ENCODE measurements at places on chromosomes 2 and 18.

DNA sequence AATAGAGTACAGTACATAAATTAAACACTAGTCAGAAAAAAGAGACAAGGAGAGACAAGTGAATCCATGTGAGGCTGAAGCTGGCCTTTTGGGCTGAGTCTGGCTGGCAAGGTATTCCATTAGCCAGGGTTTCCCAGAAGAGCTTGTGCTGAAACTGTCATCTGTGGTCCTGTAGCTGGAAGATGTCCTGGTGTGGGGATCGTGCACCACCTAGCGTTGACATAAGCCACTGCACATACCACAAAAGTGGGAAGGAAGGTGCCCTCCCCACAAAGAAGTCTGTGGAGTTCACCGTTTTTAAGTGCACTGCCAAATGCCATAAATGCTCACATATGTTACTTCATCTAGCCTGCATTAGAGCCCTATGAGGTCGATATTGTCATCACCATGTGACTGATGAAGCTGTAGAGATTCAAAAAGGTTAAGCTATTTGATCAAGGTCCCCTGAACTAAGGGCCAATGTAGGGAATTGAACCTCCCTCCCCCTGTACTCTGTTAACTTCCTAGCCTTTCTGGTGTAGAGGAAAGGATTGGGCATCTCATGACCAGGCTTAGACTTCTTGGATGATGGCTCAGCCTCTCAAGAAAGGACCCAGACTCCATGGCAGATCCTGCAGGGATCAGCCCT is 31.9 kb upstream of the GALNT14 start:
- peak; percentile 55 for DNase-seq

GRCh38 chr2:186125625-186126024 is 360.4 kb upstream of the ZC3H15 start:
- DNase-seq: no peak

GRCh38 chr18:53322163-53322562 is 902.3 kb downstream of the MBD2 start:
- no peak for DNase-seq

- DNase-seq: no peak
Measured at GRCh38 chr2:235866373-235866772, 301.8 kb downstream of the GBX2 start.

GRCh38 chr2:105857076-105857740 is 112.5 kb downstream of the NCK2 start:
- no peak for DNase-seq

DNA sequence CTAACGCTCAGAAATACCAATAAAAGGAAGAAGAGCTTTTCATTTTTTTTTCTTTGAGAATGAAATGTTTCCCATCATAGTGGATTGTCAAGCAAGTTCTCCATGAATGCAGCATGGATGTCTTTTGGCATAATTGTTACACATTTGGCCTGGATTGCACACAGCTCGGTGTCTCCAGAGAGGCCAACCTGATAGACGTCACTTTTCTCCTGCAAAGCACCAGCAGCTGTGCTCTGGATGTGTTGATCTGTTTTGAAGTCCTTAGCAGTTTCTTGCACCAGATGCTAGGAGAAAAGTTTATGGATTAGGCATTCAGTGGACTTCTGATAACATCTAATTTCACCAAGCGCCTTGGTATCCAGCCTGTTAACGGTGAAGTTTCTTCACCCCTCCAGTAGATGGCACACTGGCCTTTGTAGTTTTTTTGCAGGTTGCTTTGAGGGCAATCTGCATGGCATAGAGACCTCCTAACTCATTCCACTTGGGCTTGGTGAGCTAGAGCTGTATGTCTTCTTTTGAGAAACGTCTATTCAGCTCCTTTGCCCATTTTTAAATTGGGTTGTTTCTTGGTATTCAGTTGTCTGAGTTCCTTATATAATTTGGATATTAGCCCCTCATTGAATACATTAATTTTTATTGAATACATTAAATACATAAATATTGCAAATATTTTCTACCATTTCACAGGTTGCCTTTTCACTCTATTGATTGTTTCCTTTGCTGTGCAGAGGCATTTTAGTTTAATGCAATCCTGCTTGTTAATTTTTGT is 59.7 kb downstream of the PTH2R start:
- no peak for DNase-seq

DNA sequence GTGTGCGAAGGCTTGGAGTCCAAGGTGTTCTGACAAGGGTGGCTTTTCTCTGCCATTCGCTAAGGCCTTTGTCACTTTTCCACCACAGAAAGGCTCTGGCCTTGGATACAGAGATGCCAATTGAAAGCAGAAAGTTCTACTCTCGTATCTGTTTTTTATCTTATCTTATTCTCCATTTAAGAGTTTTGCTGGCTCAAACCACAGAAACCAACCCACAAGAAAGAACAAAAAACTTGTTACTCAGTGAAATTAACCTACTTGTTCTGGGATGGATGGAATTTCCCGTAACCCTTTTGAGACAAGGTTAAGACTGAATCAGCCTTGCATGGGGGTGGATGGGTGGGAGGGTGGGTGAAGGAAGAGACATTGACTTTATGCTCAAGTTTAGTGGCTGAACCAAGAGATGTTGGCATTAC is 221.7 kb downstream of the CDH20 start:
- no peak for DNase-seq

- DNase-seq: no peak
Measured at GRCh38 chr18:67376372-67376771, 140.1 kb downstream of the DSEL start.

DNA sequence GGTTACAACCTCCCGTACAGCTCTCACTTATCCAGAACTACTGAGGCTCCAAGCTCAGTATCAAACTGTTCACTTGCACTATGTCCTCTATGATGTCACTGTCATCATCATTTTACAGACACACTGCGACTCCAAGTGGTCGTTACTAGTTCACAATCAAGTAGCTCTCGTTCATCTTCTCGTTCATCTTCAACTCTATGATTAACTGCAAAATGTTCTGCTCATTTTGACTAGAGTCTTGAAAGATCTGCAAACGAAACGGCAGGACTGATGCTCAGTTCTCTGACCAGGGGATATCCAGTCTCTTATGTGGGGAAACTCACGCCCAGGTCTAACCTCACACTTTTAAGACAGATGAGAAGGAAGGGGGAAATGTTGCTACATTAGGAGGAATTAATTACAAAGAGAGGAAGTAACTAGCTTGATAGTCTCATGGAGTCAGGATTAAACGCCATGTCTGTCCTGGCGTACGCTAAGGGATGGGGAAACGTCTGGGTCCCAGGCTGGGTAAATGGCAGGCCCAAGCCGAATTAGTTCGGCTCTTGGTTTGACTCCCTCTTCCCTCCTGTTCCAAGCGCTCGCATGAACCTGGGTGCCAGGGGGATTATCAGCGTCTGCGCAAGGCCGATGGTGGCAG is 794 bp upstream of the CHCHD5 start:
- DNase-seq: no peak

GRCh38 chr2:200828572-200829257 is 17.0 kb downstream of the BZW1 start:
- DNase-seq: no peak

DNA sequence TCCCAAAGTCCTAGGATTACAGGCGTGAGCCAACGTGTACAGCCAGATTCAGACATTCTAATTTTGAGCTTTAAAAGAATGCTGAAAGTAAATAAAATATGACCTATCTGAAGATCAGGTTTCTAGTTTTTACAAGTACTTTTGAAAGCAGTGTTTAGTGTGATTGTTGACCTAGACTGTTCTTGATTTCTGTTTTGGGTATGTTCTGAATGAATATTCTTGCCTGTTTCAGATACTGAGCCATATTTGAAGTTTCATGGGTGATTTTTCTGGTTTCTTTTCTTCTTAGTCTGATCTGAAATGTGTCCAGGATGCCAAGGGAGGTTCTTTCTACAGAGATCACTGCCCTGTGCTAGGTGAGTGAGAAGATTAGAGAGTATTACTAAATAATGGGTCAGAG is 37.2 kb downstream of the MIB1 start:
- no peak for DNase-seq

DNA sequence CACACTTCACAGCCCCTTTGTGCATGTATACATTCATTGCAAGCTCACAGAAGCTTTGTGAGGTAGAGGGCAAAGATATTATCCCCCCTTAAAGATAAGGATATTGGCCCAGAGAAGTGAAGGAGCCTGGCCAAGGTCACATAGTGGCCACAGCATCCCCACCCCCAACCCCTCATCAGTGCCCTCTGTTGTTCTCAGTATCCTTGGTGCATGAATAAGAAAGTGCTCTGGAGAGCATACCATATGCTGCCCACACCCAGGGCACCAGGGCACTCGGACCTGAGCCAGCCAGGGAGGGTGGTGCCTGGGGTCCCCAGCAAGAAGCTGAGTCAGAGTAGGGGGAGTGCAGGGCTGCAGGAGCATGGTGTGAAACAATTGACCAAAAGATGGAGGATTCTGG is 3.3 kb downstream of the DYSF start:
- no peak for DNase-seq

- no peak for DNase-seq
Measured at GRCh38 chr2:136517716-136518115, 247.6 kb upstream of the THSD7B start.

DNA sequence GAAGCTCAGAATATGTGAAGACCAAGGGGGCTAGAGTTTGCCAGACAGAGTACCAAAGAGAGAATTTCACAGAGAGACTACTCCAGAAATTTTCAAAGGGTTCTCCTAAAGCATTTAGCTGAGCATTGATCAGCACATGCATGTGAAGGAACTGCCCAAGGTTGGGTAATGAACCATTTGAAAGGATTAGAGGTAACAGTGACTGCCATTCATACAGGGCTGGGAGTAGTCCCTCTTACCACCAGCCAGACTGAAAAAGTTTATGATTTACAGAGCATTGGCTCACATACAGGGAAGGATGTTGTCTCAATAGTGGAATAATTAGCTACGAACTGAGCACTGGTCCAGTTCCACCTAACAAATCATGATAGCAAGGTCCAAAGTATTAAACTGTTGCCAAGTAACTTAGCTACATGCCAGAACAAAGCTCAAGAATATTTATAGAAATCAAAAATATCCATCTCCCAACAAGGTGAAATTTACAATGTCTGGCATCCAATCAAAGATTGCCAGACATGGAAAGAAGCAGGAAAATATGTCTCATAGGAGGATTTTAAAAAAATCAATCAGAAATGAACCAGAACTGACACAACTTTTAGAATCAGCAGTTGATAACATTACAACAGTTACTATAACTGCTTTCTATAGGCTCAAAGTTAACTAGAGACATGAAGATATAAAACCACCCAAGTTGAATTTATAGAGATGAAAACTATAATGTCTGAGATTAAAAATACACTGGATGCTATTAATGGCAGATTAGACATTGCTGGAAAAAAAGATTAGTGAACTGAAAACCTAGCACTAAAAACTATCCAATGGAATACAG is 25.7 kb upstream of the RNF103 start:
- no peak for DNase-seq

DNA sequence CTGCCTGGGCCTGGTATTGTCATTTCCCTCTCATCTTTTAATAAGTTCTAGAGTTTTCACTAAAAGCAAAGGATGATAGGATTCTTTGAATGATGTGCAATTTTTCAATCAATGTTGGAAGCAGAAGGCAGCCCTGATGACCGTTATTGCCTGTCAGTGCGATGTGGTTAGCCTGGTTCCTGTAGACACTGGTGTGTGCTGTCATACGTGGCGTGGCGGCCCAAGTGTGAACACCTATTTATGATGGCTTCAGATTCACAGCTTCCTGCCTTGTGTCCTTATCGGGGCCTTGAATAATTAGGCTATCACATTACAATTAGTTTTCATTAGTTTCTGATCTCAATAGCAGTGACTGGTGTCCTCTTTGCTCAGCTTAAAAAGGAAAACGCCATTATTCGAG is 218.5 kb downstream of the TPGS2 start:
- no peak for DNase-seq

- DNase-seq: no peak
Measured at GRCh38 chr2:50196775-50197480, 835.0 kb downstream of the NRXN1 start.

- DNase-seq: no peak
Measured at GRCh38 chr2:98503481-98504105, 58.9 kb downstream of the INPP4A start.

DNA sequence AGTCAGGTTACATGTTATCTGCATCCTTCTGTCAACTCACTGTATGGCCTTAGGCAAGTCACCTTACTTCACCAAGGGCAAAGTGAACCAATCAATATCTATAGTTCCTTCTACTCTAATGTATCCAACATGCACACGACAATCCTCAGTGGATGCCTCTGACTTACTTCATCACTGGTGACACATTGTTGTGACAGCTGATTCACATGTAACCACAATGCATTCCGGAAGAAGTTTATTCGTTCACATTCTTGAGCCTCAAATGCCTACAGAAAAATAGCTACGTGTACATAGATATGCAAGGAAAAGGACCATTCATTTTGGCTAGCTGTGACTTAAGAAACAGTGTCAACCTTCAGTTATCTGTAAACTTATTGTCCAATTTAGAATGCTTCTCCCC is 26.3 kb upstream of the EPG5 start:
- peak; percentile 51 for DNase-seq

DNA sequence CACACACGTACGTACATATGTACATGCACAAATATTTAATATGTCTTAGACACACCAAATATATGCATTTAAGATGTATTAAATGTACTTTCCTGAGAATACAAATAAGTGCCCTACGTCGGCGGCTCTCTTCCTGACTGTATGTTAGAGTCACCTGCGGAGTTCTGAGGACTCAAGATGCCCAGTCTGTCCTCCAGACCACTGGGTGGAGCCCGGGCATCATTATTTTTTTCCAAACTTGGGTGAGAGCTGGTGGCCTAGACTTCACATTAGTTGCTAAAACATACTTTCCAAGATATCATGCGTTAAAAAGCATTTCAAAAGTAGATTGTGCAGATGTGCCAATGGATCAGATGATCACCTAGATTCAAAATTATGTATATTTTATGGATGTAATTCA is 2.9 kb downstream of the IL18R1 start:
- no peak for DNase-seq

GRCh38 chr2:128513116-128513960 is 194.7 kb upstream of the HS6ST1 start:
- DNase-seq: no peak

DNA sequence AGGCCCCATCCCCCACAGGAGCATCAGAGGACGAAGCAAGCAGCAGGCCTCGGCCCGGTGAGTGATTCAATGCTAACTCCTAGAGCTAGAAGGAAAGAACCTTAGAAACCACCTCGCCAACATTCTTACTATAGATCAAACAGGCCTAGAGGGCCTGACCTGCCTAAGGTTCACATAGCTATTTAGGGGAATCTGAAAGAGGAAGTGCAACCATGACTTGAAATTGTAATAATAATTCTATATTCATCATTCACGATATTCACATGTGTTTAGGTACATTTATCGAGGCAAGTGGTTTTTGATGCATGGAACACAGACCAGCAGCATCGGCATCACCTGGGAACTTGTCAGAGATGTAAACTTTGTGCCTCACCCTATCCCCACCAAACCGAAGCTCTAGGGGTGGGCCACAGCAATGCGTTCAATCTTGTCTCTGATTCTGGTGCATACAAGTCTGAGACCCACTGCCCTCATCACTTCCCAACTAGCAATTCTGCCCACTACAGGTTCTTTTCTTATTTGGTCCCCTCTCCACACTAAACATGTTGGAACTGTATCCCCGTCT is 78.0 kb upstream of the DNMT3A start:
- no peak for DNase-seq

GRCh38 chr18:8910843-8911242 is 191.7 kb upstream of the NDUFV2 start:
- no peak for DNase-seq

GRCh38 chr2:81648370-81648769 is 1343.8 kb upstream of the LRRTM1 start:
- no peak for DNase-seq

Measured in SJSA1 (cell line).